ENCODE measurements at places on chromosomes 1 and 21. TPM values are rescaled to one million over a fixed set of nuclear protein-coding genes. Genes with fewer than 3 reads are reported as not detected.
A peak's percentile ranks its signal among the peaks of the same experiment; 100 is the strongest.

The C8A gene
- total RNA-seq: not detected

- peaks cover 51% of the 10 kb centered on the region for H3K36me3 ChIP-seq
- H3K4me3 ChIP-seq: no peak overlapping the region
- H3K27ac ChIP-seq: no peak overlapping the region
- H3K4me1 ChIP-seq: no peaks in the 10 kb centered on the region
- H3K27me3 ChIP-seq: no peaks in the 10 kb centered on the region
- DNase-seq: no peak
Observed at GRCh38 chr1:32100807-32101708, 6.8 kb upstream of the KPNA6 start.

DNA sequence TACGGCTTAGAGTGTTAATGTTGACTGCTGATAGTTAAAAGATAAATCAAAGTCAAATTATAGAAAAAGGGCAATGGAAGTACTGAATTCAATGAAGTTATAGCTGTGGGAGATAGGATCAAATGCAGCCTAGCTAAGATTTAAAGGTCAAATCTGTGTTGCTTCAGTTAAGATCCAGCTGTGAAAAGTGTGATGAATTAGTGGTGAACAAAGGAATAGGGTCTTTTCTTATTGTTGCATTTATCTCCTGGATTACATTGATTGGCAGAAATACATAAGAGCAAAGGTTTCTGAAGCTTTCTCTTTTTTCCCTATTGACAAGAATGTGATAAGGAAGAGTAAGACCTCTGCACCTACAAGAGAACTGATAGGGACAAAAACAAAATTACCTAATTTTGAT, 1234.6 kb upstream of the ADGRL2 start:
- no peak for DNase-seq
- H3K27me3 ChIP-seq: no peaks in the 10 kb centered on the region
- no peaks in the 10 kb centered on the region for H3K4me1 ChIP-seq
- H3K36me3 ChIP-seq: no peaks in the 10 kb centered on the region

The ATP1A2 gene
- total RNA-seq: 55.0 TPM

The OPRD1 gene
- total RNA-seq: 0.27 TPM

The THEM5 gene
- not detected for total RNA-seq

The ERVH48-1 gene
- 0.22 TPM for total RNA-seq

The HTR6 gene
- not detected for total RNA-seq

- peaks cover 37% of the 10 kb centered on the region for H3K36me3 ChIP-seq
- no peak overlapping the region for H3K4me3 ChIP-seq
- DNase-seq: no peak
- no peaks in the 10 kb centered on the region for H3K4me1 ChIP-seq
- no peak overlapping the region for H3K27ac ChIP-seq
Observed at GRCh38 chr21:33278721-33279120, 12.6 kb downstream of the IL10RB start.

DNA sequence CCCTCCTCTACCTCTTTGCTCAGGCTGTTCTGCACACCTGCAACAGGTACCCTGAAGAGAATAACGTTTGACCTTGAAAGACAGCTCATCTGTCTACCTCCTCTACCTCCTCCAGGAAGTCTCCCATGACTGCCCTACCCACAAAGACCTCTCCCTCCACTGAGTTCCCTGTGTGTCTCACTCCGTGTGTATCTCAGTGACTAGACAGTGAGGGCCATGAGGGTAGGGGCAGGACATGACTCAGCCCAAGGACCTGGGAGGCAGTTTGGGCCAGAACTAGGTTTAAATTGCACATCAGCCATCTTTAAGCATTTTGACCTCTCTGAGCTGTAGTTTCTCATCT, 32.0 kb upstream of the LRP8 start:
- H3K36me3 ChIP-seq: no peaks in the 10 kb centered on the region
- no peak overlapping the region for H3K27ac ChIP-seq
- H3K27me3 ChIP-seq: peaks cover 2% of the 10 kb centered on the region
- no peak for DNase-seq

GRCh38 chr1:204989266-204990058, 53.5 kb upstream of the CNTN2 start:
- no peak overlapping the region for H3K4me3 ChIP-seq
- DNase-seq: peak; percentile 70
- H3K4me1 ChIP-seq: peaks cover 3% of the 10 kb centered on the region
- H3K27ac ChIP-seq: no peak overlapping the region

- H3K4me1 ChIP-seq: peaks cover 8% of the 10 kb centered on the region
- peak; percentile 66 for DNase-seq
- H3K27me3 ChIP-seq: peaks cover 25% of the 10 kb centered on the region
- no peak overlapping the region for H3K4me3 ChIP-seq
Observed at GRCh38 chr1:209585672-209586071, 2.2 kb downstream of the CAMK1G start.

DNA sequence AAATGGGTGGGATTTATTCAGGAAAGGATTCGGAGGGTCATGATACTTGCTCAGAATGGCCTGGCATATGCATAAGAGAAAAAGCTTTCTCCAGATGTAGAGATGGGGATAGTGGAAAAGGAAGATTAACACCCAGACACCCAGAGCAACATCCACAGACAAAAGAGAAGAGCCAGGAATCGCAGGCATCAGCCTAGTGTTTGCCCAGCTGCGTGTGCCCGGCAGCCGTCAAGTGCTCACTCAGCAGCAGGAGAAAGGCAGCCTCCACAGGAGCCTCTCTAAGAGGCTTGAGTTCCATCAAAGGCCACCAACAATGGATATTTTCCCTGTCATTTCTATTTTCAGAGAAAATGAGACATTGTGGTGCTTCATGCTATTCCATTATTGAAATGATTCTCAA, 54.7 kb downstream of the NTPCR start:
- no peak overlapping the region for H3K4me3 ChIP-seq
- H3K27me3 ChIP-seq: no peaks in the 10 kb centered on the region
- DNase-seq: no peak
- H3K27ac ChIP-seq: no peak overlapping the region
- no peaks in the 10 kb centered on the region for H3K4me1 ChIP-seq
- H3K36me3 ChIP-seq: no peaks in the 10 kb centered on the region

GRCh38 chr1:206568256-206568655, 44.0 kb downstream of the EIF2D start:
- H3K36me3 ChIP-seq: no peaks in the 10 kb centered on the region
- H3K4me1 ChIP-seq: peaks cover 34% of the 10 kb centered on the region
- no peak for DNase-seq

GRCh38 chr1:30919025-30919881, 10.7 kb upstream of the SDC3 start:
- peaks cover 7% of the 10 kb centered on the region for H3K4me1 ChIP-seq
- peak; percentile 66 for DNase-seq
- H3K27me3 ChIP-seq: no peaks in the 10 kb centered on the region
- H3K27ac ChIP-seq: peak overlapping the region; percentile 22
- H3K36me3 ChIP-seq: no peaks in the 10 kb centered on the region

- peaks cover 35% of the 10 kb centered on the region for H3K36me3 ChIP-seq
- DNase-seq: no peak
- H3K27me3 ChIP-seq: no peaks in the 10 kb centered on the region
Observed at GRCh38 chr1:113101588-113101987, 28.6 kb downstream of the LRIG2 start.

The CHI3L2 gene
- 0.09 TPM for total RNA-seq

The DNAJC28 gene
- 2.8 TPM for total RNA-seq

- H3K4me3 ChIP-seq: no peak overlapping the region
- DNase-seq: no peak
- peaks cover 4% of the 10 kb centered on the region for H3K27me3 ChIP-seq
- peaks cover 11% of the 10 kb centered on the region for H3K4me1 ChIP-seq
Observed at GRCh38 chr1:20194224-20194623, 7.9 kb upstream of the PLA2G2C start.

- H3K4me1 ChIP-seq: peaks cover 9% of the 10 kb centered on the region
- H3K4me3 ChIP-seq: no peak overlapping the region
- no peaks in the 10 kb centered on the region for H3K36me3 ChIP-seq
- no peak overlapping the region for H3K27ac ChIP-seq
Observed at GRCh38 chr1:17239420-17239819, 9.5 kb upstream of the PADI3 start.

The RPE65 gene
- 0.04 TPM for total RNA-seq

The COL8A2 gene
- total RNA-seq: 35.7 TPM

GRCh38 chr21:42474043-42474831, 21.8 kb downstream of the RSPH1 start:
- no peak overlapping the region for H3K4me3 ChIP-seq
- no peaks in the 10 kb centered on the region for H3K27me3 ChIP-seq
- no peaks in the 10 kb centered on the region for H3K36me3 ChIP-seq
- no peak overlapping the region for H3K27ac ChIP-seq

The SERBP1 gene
- total RNA-seq: 206 TPM

DNA sequence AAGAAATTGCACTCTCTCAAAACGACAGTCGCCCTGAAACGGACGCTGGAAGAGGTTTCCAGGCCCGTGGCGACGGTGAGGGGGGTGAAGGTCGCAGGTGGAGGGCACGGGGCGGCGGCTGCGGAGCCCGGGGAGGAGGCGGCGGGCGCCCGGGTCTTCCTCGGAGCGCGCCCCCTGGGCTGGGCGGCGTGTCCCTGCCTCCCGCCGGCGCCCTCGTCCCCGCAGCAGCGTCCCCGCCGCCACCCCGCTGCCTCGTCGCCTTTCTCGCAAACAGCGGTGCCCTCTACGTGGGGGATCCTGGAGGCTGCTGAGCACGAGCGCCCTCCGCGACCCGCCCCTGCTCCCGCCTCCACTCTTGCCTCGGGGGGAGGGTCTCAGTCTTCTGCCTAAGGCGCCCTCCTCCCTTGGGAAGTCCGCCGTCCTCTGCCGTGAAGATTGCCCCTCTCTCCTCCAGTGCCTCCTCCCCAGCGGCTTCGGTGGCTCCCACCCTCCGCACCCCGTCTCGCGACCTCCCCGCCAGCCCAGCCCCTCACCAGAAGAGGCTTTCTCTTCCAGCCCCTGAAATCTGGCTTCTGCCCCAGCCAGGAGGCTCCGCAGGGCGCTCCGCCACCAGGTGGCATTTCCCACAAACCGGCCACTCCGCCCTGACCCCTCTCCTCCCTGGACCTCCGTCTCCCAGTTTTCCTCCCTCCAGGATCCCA, 227.4 kb downstream of the SDCCAG8 start:
- H3K36me3 ChIP-seq: no peaks in the 10 kb centered on the region
- peaks cover 2% of the 10 kb centered on the region for H3K27me3 ChIP-seq
- H3K4me3 ChIP-seq: peak overlapping the region; percentile 26
- no peak for DNase-seq
- H3K4me1 ChIP-seq: peaks cover 15% of the 10 kb centered on the region

The TLCD4 gene
- total RNA-seq: 11.1 TPM
